Uterus (tissue), 4 donors: ENCODE measurements at places on chromosomes 5 and 9.

DNA sequence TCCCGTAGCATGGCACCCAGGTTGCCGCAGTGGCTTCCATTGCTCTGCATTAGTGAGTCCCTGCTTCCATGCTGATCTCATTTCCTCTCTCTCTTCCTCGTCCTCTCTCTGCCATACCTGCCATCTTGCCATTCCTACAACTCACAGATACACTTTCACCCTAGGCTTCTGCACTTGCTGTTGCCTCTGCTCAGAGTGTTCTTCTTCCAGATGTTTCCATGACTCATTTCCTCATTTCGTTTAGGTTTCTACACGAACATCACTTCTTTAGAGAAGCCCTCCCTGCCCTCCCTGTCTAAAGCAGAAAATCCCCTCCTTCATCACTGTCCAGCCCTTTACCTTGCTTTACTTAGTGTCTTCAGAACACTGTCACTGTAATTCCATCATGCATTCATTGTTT lies 115.2 kb upstream of the WWC1 start:
- no peaks in the 10 kb centered on the region for H3K27me3 ChIP-seq
- H3K4me3 ChIP-seq: no peak overlapping the region
- H3K36me3 ChIP-seq: no peaks in the 10 kb centered on the region
- no peak for DNase-seq

- peak overlapping the region; percentile 94 for H3K27ac ChIP-seq
- H3K4me3 ChIP-seq: no peak overlapping the region
- H3K27me3 ChIP-seq: no peaks in the 10 kb centered on the region
- peaks cover 54% of the 10 kb centered on the region for H3K4me1 ChIP-seq
- peak; percentile 85 for DNase-seq
Measured at GRCh38 chr5:150642567-150642927, 2.1 kb downstream of the SYNPO start.

DNA sequence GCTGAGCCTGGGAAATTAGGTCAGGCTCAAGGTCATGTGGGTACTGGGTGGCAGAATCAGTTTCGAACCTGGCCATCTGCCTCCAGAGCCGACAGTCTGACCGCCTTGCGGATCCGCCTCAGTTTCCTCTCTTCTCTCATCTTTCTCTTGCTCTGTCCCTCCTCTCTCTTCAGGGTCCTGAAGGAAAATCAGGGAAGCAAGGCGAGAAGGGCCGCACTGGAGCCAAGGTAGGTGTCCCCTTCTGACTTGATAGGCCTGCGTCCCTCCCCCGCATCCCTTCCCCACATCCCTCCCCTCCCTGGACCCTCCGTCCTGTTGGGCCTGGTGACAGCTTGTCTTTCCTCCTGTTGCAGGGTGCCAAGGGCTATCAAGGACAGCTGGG lies 40.8 kb upstream of the ORM1 start:
- peak; percentile 17 for DNase-seq
- no peak overlapping the region for H3K27ac ChIP-seq
- H3K4me1 ChIP-seq: no peaks in the 10 kb centered on the region
- H3K4me3 ChIP-seq: no peak overlapping the region
- H3K27me3 ChIP-seq: no peaks in the 10 kb centered on the region

DNA sequence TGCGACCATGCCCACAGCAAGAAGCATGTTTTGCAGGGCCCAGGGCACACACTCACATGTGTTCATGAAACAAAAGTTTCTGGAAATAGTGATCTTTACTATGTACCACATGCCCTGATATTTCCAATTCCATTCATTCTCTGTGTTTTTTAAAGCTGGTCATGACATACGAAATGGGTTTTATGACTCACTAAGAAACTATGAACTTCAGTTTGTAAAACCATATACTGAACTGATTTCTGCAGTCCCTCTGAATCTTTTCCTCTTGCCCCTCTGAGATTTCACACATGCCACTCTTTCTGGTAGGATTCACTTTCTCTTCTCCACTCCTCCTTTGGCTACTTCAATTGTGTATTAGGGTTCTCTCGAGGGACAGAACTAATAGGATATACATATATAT lies 416.1 kb upstream of the TRPC7 start:
- H3K36me3 ChIP-seq: no peaks in the 10 kb centered on the region
- no peaks in the 10 kb centered on the region for H3K27me3 ChIP-seq
- DNase-seq: no peak

DNA sequence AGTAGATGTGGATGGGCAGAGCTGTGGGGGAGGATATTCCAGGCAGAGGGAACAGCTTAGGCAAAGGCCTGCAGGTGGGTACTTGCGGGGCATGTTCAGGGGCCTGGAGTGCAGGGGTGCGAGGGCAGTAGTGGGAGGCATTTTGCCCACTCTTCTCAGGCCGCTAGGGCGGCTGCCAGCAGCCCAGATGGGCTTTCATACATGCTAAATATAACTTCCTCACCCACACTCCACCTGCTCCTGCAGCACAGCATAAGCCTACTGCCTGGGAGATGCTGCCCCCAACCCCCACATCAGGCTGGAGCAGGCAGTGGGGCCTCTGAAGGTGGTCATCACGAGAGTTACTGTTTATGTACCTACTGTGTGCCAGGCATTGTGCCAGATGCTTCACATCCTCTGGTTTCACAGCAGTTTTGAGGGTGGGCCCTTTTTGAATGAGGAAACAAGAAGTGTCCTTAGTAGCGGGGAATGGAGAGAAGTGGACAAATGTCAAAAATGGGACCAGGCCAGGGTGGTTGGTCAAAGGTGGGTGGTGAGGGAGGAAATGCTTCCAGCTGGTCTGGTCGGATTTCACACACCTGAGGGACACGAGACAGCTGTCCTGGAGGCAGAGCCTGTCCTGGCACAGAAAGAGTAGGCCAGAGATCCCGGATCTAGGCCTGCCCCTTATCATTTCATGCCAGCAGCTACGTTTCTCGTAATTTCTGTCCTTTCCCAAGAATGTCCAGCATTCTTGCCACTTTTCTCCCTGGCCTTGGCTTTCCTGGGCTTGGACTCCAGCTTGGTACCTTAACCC lies 12.1 kb downstream of the RGS14 start:
- peaks cover 11% of the 10 kb centered on the region for H3K4me1 ChIP-seq
- no peak for DNase-seq
- H3K4me3 ChIP-seq: no peak overlapping the region
- no peak overlapping the region for H3K27ac ChIP-seq

- H3K27me3 ChIP-seq: no peaks in the 10 kb centered on the region
- H3K36me3 ChIP-seq: no peaks in the 10 kb centered on the region
- H3K4me1 ChIP-seq: no peaks in the 10 kb centered on the region
- no peak overlapping the region for H3K27ac ChIP-seq
- DNase-seq: no peak
- H3K4me3 ChIP-seq: no peak overlapping the region
Measured at GRCh38 chr9:96522366-96522765, 72.4 kb downstream of the HABP4 start.

DNA sequence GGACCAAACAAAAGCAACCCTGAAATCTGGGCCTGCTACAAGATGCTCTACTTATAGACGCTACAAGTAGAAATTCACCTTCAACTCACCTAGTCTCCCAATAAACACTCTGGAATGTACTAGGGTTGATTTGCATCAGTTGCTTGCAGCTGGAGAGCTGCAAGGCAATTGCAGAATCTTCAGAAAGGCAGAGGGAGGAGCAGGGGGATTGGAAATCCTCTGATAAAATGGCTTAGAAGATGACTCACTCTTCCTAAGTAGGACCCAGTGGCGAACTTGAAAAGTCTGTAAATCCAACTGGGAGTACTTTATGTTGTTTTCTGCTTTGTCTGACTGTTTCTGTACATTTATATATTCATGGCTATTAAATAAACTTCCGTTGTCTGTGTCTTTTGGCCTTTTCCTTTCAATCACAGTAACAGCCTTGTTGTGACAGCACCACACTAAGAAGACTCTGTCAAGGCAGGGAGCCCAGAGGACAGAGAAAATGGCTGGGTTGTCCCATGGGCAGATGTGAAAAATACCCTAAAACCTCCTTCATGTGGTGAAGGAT lies 14.7 kb upstream of the MLLT3 start:
- H3K27me3 ChIP-seq: no peaks in the 10 kb centered on the region
- H3K36me3 ChIP-seq: no peaks in the 10 kb centered on the region
- no peak overlapping the region for H3K27ac ChIP-seq
- DNase-seq: no peak

- no peak overlapping the region for H3K4me3 ChIP-seq
- no peak overlapping the region for H3K27ac ChIP-seq
- H3K4me1 ChIP-seq: no peaks in the 10 kb centered on the region
Measured at GRCh38 chr5:132176987-132177386, 50.7 kb downstream of the P4HA2 start.
